ENCODE measurements at places on chromosomes 5 and 9.

- no peak for DNase-seq
These were observed 127.8 kb downstream of the PCSK5 start for GRCh38 chr9:76018235-76018634.

GRCh38 chr5:178895615-178896571 lies at the start of gene ZFP2:
ZFP2 (plus strand) TSS chr5:178895913; CDS start chr5:178931314, 35,401 bp downstream.
- peak; percentile 58 for DNase-seq

- no peak for DNase-seq
These were observed 83.5 kb downstream of the HTR1A start for GRCh38 chr5:63878788-63879187.

- no peak for DNase-seq
These were observed 8.5 kb downstream of the MTREX start for GRCh38 chr5:55316289-55316688.

- peak; percentile 67 for DNase-seq
These were observed 3.7 kb upstream of the WDR31 start for GRCh38 chr9:113343732-113344231.

DNA sequence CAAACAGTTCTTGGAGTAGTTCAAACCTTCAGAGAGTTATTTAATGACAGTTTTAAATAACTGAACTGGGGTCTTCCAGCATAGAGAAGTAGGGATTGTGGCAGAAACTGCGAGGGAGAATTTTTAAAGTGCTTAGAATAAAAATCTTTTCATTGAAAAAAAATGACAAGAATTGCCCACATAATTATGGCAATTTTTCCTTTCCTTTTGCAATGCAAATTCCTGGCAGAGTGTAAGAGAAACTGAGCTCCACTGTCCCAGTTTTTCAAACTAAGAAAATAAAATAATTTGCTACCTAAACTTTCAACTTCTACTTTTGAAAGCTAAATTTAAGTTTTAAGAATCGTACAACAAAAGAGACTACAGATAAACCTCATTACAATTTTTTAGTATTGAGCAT lies 2.3 kb upstream of the PTGER4 start:
- DNase-seq: peak; percentile 26

DNA sequence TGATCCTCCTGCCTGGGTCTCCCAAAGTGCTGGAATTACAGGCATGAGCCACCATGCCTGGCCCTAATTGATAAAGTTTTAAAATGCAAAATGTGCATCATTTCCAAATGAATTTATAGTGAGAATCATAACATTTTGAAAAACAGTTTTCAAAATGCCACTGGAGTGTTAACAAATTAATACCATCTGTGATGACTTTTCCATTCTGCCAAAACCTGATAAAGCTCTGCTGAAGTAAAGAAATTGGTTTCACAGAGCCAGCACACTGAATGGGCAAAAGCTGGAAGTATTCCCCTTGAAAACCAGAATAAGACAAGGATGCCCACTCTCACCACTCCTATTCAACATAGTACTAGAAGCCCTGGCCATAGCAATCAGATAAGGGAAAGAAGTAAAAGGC lies 89.6 kb downstream of the MUSK start:
- DNase-seq: no peak

GRCh38 chr9:105854026-105854782 lies 159.9 kb downstream of the TMEM38B start:
- DNase-seq: peak; percentile 82

- no peak for DNase-seq
These were observed 131.7 kb upstream of the CLINT1 start for GRCh38 chr5:157990583-157991181.

GRCh38 chr9:131704141-131704983 lies 35.5 kb downstream of the RAPGEF1 start:
- no peak for DNase-seq

DNA sequence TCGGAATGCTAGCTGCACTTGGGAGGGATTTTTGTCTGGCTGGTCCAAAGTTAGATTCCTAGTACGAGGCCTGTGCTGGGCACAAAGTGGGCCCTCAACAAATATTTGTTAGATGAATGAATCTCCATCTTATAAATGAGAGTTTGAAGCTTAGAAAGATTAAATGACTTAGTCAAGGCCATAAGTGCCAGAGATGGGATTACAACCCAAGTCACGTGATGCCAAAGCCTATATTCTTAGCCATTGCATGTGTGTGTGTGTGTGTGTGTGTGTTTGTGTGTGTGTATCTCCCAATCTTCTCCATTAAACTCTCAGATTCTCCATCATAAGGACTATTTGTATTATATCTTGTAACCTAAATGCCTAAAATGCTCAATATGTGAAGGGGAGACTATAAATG lies 130.8 kb upstream of the MAP1B start:
- DNase-seq: no peak

- no peak for DNase-seq
These were observed 55.6 kb downstream of the EHMT1 start for GRCh38 chr9:137674307-137674975.

- peak; percentile 30 for DNase-seq
These were observed 194.5 kb downstream of the ARL15 start for GRCh38 chr5:54115735-54116403.

DNA sequence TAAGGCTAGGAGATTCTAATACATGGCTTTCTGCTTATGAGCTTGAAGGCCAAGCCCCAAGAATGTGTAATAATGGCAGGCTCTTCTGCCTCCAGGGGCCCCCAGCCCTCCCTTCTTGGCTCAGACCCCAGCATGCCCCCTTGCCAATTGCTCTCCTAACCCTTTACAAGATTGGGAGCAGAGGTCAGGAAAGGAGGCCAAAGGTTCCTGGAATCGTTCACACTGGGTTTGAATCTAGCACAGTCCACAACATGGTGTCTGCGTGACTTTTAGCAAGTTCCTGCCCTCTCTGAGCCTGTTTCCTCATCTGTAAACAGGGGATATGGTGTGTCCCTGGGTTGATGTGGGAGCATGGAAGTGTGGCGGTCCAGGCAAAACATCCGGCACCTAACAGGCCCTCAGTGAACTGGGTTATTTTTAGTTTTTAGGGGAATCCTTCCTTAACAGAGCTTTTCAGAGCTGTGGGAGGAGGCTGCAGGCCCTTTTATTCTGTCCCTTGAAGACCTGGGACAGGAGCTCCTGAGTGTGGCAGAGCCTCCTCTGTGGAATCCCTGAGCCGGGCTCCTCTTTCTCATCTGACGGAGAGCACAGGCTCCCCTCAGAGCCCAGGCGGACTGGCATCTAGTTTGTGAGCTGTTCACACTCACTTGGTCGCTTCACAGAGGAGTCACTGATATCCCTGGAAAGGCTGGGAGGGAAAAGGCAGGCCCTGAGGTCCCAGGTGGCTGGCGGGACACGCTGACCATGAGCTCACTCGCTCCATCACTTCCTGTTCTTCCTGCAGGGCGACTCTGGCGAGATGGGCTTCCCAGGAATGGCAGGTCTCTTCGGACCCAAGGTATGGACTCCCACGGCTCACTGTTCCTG lies 23.4 kb upstream of the ORM1 start:
- no peak for DNase-seq

DNA sequence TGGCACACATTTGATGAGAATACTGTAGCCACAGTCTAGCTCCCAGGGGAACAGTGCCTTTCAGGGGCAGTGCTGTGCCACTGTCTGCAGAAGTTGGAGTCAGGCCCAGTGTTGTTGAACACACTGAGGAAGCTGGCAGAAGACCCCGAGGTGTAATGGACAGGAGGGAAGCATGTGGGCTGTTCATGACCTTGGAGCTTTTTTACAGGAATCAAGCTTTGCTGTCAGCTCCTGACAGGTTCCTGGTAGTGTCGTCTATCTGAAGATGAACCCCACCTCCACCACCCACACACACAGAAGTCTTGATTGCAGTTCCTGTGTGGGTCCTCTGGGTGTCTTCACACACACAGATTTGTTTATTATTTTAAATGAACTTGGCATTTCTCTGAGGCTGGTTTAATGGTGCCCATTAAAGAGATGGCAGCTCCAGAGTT lies 40.3 kb upstream of the TNFAIP8 start:
- peak; percentile 36 for DNase-seq

DNA sequence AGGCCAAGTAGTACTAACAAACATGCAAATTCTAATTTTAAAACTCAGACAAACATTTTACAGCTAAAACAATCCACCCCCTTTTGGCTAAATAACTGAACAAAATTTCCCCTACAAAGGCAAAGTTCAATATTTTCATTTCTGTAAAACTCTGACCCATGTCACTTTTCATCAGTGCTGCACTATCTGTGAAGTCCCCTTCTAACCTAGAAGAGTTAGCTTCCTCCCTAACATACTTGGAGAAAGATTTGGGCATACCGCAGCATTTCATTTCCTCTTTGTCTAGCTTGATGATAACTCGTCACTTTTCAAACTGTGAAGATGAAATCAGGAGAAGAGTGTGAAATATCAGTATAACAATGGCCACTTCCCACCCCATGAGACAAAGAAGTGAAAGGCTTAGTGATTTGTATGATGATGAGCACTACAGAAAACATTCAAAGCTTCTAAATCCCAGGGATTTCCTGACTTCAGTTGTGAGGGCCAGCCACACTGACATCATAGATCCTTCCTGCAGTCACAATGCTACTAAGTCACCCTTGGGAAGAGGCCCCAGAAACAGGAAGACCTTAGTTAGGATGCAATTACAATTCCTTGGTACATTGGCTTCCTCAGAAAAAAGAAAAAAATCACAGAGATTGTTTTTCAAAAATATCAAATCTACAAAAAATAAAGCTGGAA lies at the start of gene FAM81B:
TSS of gene FAM81B (plus strand) at position 555 of the 681 bp plus-strand sequence. CDS start at position 579, 24 bp downstream.
- DNase-seq: peak; percentile 29

- DNase-seq: peak; percentile 37
These were observed 18.9 kb downstream of the RPS23 start for GRCh38 chr5:82259172-82259800.

- no peak for DNase-seq
These were observed 84.4 kb upstream of the STARD4 start for GRCh38 chr5:111596705-111597104.

DNA sequence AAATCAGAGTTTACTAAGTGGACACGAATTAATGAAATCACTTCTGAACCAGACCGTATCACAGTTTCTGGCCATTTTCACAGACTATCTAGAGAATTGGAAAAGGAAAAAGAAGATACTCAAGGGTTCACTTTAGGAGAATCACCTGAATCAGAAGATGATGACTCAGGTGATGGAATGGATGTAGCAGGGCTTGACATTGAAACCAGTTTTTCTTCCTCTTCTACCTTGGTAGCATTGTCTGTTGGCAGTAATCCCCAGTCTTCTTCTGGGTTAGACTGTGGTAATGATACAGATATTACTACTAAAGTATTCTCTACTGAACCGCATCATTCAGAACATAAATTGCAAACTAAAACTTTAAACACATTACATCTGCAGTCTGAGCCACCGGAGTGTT lies 38.5 kb downstream of the ICE1 start:
- no peak for DNase-seq

DNA sequence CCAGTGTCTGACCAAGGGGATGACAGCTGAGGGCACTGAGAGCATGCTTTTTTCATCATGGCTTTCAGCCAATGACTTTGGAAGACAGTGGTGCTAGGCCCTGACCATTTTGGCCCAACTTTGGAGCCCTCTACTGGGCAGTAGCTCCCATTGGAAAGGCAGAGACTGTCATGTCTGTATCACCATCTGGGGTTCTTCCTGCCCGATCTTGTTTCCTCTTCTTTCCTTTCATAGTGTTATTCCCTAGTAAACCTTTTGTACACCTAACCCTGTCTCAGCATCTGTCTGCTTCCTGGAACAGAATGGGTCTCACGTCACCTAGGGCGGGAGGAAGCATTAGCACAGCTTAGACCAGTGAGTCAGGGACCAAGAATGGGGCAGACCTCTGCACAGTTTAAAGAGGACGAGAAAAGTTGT lies 97.4 kb upstream of the MAST4 start:
- DNase-seq: peak; percentile 7

DNA sequence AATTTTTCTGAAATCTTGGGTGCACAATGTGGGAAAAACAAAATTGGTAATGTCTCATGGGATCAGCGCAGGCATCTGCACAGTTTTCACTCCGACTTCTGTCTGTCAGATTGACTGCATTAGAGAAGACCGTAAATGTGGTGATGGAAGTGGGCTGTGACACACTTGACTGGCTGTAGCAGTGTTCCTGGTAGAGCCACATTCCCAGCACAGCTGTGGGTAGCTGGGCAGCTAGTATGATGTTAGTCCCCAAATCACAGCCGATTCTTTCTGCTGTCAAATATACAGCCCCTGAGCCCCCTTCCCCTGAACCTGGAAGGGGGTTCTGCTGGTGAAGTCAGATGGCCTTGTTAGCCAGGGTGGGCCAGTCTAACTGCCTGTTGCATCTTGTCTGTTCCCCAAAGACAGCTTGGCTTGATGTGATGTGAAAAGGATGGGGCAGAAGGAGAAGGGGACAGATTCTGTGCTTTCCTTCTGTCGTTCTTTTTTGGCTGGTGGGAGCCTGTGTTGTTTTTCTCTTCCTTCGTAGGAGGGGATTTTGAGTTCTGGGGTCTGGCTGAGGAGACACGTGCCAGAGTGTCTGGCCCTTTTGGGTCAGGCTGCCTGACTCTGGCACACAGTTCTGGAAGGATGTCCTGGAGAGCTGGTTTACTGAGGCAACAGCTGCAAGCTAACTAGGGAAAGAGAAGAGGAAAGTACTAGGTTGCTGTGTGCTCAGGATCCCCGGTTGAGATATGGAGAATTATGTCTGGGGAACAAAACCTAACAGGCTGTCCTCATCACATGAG lies 66.4 kb upstream of the SPRY4 start:
- no peak for DNase-seq

DNA sequence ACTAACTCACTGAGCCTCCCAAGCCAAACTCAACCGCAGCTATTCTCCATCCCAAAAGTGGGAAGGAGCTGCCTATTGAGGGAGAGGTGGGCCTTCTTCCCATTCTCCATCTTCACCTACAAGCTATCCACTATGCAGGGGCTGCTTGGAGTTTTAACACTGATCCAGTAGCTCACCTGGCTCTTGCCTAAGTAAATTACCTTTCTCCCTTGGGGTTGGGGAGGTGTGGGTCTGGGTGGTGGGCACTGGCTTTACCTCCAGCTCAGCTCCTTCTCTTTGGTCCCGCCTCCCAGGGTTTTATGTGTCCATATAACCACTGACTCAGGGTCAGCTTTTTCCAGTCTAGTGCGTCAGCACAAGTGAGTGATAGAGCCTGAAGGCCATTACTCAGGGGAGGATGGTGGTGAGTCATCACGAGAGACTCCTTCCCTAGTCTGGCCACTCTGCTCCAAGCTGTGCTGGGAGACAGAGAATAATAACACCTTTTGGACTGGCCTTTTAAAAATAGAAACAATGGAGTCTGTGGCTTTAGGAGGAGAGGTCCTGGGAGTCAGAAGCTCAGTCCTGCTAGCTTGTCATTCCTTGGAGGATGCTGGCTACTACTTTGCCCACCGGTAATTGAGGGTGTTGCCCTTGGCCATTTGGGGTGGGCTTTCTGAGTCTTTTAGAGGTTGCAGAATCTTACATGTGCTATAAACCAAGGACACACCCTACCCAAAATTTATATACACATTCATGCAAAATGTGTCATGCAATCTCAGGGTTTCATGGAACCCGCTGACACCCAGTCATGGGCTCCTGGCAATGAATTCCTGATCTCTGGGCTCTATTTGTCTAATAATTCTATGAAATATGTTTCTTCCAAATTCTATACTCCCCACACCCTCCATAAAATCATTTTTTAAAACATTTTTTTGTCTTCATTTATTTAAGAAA lies 35.6 kb upstream of the ATP6V1G1 start:
- DNase-seq: peak; percentile 93
